ENCODE measurements at places on chromosomes 2 and 18.

DNA sequence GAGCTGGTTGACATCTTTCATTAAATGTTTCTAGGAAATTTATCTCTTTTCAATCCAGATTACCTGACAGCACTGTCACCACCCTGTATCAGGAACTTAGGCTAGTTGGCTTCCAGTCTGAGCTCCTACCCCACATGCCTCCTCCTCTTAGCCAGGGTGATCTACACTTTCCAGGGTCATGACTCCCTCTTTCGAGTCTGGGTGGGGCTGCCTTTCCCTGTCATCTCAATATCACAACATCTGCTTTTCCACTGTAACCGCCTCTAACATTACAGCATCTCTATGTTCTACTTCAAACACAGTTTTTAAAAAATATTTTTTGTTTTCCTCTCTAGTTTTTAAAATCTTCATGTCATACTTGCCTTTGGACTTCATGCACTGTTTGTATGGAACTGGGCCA is 129.2 kb downstream of the RBMS1 start:
- no peak for DNase-seq

DNA sequence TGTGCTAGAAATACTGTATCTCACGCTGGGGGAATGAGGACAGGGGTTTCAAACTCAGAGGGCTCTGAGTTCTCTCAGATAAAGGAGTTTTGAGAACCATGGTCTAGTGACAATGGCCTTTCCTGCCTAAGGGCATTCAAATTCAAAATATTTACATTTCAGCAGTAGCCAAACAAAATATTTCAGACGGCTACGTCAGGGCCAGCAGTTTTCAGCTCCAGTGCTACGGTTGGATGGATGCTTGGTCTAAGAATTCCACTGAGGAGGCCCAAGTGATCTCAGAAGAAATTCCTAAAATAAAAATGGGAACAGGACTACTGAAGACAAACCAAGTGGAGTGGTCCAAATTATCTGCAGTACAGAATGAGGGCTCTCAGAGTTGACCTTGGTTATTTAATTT is 41.1 kb upstream of the SCG2 start:
- no peak for DNase-seq

DNA sequence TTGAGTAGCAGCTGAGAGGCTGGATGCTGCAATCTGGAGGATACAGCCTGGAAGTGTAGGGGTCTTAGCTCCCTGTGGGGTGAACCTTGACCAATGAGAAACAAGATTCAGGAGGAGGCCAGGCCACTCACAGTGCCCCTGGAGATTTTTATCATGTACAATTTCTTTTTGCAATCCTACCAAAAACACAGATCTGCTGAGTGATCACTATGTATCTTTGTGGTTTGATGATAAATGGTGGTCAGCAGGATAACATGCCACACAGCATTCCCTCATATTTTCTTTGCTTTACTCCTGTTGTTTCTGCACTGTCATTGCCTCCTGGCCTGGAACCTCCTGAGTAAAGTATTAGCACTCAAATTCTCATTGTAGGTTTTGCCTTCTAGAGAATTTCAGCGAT is 357.9 kb downstream of the THSD7B start:
- DNase-seq = no peak

GRCh38 chr2:85181844-85182456 is 48.8 kb downstream of the TCF7L1 start:
- DNase-seq = no peak

GRCh38 chr2:151053661-151053990 is 208.0 kb downstream of the RBM43 start:
- no peak for DNase-seq

GRCh38 chr2:53989210-53989862 is 18.5 kb upstream of the PSME4 start:
- DNase-seq = no peak

- no peak for DNase-seq
Observed at GRCh38 chr2:42102024-42102590, 54.3 kb downstream of the PKDCC start.

GRCh38 chr2:168912901-168913369 is 11.8 kb downstream of the G6PC2 start:
- peak; percentile 63 for DNase-seq

DNA sequence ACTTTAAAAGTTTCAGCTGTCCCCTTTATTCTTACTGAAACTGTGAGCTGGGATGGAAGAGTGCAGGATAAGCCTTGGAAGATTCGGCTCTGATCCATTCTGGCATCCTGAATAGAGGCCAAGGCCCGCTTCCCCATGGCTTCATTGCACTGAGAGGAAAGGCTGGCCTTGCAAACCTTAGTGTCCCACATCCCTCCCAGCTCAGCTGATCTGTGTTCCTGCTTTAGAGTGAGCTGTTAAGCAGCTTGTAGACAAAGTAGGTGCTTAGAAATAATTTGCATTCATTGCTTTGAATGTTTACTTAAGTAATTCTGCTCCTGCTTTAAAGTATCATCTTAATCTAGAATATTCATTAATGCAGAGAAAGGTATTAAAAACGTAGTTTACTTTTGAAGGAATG is 169.6 kb upstream of the BOD1L2 start:
- no peak for DNase-seq

DNA sequence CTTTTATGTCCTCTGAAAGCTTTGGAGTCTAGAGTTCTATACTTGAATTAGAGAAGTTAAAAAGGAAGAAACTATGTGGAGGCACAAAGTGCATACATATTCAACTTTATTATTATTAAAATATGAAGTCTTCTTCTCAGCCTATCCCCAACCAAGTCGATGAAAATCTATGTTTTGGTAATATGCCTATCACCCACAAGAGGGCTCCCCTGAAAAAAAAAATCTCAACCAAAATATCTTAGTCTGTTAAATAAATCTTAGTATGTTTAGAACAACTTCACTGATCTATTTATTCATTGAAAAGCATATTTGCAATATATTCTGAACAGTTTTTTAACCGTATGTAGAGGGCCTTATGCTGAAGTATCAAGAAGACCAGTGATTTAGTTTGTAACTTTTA is 804.5 kb downstream of the TDRD15 start:
- DNase-seq = no peak

- DNase-seq = no peak
Observed at GRCh38 chr2:3349211-3349693, 28.4 kb downstream of the EIPR1 start.

- no peak for DNase-seq
Observed at GRCh38 chr2:20488782-20489181, 41.9 kb downstream of the RHOB start.

GRCh38 chr2:152743002-152743401 is 24.6 kb downstream of the ARL6IP6 start:
- DNase-seq = peak; percentile 22

- DNase-seq = no peak
Observed at GRCh38 chr2:86441392-86441881, 266 bp downstream of the KDM3A start.

DNA sequence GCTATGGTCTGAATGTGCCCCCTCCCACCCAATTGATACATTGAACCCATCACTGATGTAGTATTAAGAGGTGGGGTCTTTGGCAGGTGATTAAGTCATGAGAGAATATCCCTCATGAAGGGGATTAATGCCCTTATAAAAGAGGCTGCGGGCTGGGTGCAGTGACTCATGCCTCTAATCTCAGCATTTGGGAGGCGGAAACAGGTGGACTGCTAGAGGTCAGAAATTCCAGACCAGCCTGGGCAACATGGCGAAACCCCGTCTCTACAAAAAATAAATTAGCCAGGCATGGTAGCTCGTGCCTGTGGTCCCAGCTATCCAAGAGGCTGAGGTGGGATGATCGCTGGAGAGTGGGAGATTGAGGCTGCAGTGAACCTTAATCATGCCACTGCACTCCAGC is 14.3 kb downstream of the POLR2D start:
- DNase-seq = no peak

DNA sequence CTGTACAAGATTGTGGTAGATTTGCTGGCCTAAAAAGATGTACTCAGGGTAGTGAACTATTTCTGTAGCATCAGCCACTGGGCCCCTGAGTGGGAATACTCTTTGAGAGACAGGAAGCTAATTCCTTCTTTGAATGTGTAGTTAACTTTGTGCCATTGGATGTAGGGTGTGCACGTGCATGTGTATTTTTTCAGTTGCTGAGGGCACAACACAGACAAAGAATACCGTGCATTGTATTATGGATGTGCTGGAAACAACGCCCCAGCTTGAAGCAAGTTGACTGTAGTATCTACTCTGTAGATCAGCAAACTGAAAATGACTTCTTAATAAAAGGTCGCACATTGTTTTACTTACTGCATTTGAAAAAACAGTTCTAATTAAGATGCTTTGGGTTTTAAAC is 14.1 kb downstream of the CRIM1 start:
- no peak for DNase-seq

DNA sequence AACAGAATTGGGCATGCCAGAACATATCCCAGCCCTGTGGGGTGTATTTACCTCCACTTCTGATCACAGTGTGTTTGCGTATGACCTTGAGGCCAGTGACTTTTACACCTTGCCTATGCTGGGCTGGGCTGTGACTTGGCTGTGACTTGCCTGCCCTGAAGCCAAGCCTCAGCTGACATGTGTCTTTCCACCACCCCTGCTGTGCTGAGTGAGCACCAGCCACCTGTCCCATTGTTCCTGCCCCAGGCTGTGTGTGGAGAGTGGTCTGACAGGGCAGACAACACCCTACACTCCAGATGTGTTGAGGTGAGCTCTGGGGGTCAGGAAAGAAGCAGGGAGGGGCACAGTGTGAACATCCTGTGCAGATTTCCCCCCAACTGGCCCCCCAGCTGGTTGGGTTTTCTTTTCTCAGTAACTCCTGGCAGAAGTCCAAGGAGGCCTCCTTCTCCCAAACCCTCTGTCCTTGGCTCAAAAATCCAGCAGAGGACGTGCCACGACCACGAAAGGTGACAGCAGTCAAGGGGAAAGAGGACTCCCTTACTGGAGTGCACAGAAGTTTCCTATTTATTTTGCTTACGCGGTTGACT is 5.1 kb upstream of the STEAP3 start:
- peak; percentile 75 for DNase-seq

DNA sequence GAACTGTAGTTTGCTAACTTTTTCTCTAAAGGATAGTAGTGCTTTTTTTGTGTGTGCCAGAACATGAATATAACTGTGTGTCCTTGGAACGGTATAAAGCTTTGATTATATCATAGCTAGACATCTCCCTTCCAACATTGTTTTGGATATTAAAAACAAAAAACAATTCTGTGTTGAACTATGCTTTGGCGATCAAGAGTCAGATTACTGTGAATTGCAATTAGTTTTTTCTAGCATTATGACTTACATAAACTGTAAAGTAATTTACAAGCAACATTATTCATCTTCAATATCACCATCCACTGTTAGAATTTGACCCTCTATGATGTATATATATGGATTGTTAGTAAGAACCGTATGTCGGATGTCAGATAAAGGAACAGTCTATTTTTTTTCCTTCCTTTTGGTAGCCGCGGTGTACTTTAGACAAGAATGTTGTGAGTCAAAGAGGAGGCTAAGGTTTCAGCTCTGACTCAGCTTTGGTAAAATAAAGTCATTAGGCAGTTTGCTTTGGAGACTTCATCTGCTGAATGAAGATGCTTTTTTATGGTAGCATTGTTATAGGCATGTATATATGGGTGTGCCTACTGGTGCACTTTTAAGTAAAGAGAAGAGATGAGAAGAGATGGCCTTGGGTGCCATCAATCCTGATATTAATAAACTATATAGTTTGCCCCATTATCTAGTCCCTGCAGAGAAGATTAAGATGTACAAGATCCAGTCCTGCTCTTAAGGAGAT is 76.4 kb downstream of the LTBP1 start:
- DNase-seq = no peak

DNA sequence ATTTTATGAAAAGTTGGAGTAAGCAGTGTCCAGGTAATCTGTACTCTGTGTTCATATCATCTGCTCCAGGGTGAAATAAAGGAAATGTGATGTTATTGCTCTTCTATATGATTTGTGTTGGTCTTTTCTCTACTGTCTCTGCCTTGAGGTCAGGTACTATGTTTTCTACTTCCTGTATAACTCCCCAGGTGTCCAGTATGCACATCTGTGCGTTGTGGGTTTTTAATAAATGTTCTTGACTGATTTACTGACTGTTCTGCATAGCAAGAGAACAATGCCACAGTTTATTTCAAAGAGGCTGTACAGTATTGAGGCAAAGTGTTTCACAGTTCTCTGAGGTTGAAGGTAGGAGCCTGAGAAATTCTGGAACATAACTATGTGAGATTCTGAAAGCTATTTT is 89.7 kb downstream of the BABAM2 start:
- DNase-seq = no peak

GRCh38 chr2:58107803-58108710 is 61.5 kb downstream of the VRK2 start:
- no peak for DNase-seq

- DNase-seq = no peak
Observed at GRCh38 chr18:79625924-79626561, 53.6 kb upstream of the CTDP1 start.

DNA sequence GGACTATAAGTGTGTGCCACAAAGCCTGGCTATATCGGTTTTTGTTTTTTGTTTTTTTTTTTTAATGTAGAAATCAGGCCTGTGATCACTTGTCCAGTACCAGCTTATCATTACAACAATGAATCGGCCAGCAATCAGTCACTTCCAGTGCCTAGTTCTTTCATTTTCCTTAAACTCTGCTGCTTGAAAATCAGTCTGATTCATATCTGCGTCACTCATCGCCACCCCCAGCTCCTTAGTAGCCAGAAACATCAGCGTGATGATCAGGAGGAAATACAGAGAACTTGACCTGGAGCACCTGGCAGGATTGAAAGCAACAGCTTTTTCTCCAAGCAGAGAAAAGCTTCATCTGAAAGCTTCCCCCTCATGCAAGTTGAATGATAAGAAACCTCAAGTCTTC is 75.4 kb downstream of the SPTBN1 start:
- DNase-seq = no peak

GRCh38 chr18:55592106-55592505 is 4.1 kb upstream of the TCF4 start:
- no peak for DNase-seq

- no peak for DNase-seq
Observed at GRCh38 chr2:15799432-15799827, 140.9 kb upstream of the MYCN start.

DNA sequence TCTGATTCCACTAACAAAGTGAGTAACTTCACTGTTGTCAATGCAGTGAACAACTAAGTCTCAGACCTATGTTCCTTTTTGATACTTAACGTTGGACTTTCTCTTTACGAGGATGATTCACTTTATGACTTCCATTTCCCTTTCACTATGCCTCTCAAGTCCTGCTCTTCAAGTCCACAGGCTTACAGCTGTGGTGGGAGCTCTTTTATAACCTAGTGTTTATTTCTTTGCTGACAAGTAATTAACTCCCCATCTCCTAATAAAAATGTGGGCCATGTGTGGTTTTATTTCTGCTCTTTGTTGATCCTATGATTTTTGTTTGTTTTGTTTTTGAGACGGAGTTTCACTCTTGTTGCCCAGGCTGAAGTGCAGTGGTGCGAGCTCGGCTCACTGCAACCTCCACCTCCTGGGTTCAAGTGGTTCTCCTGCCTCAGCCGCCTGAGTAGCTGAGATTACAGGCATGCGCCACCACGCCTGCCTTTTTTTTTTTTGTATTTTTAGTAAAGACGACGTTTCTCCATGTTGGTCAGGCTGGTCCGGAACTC is 142.1 kb downstream of the USP34 start:
- DNase-seq = peak; percentile 45

- no peak for DNase-seq
Observed at GRCh38 chr2:164420787-164421186, 200.5 kb downstream of the GRB14 start.

- DNase-seq = no peak
Observed at GRCh38 chr2:78535395-78535794, 490.1 kb upstream of the REG3G start.

Data from NCI-H1105 treated with DMSO at 0.1 percent for 48 hours (cell line).